ENCODE measurements at places on chromosomes 1 and 21. TPM values are rescaled to one million over a fixed set of nuclear protein-coding genes. Genes with fewer than 3 reads are reported as not detected.
A peak's percentile ranks its signal among the peaks of the same experiment; 100 is the strongest.

DNA sequence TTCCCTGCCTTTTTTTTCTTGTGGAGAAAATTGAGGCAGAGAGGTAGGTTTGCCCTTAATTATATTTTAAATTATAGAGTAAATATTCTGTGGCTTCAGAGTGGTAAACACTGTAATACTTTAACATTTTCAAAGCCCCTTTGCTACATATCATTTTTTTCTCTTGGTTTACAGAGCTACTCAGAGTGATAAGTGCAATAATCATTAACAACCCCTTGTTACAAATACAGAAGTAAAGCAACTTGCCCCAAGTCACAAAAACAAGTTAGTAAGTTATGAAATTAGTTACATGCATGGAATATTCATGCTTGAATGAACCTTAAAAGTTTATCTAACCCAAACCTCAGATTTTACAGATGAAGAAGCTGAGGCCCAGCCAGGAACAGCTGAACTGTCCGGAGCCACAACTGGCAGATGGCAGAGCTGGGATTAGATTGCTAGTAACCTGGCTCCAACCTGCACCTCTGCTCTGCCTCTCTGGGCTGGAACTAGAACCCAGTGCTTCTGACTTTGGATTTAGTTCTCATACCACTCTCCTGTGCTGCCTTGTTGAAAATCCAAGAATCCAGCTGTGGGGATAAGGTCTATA is 48.7 kb downstream of the TNN start:
- no peak for DNase-seq

DNA sequence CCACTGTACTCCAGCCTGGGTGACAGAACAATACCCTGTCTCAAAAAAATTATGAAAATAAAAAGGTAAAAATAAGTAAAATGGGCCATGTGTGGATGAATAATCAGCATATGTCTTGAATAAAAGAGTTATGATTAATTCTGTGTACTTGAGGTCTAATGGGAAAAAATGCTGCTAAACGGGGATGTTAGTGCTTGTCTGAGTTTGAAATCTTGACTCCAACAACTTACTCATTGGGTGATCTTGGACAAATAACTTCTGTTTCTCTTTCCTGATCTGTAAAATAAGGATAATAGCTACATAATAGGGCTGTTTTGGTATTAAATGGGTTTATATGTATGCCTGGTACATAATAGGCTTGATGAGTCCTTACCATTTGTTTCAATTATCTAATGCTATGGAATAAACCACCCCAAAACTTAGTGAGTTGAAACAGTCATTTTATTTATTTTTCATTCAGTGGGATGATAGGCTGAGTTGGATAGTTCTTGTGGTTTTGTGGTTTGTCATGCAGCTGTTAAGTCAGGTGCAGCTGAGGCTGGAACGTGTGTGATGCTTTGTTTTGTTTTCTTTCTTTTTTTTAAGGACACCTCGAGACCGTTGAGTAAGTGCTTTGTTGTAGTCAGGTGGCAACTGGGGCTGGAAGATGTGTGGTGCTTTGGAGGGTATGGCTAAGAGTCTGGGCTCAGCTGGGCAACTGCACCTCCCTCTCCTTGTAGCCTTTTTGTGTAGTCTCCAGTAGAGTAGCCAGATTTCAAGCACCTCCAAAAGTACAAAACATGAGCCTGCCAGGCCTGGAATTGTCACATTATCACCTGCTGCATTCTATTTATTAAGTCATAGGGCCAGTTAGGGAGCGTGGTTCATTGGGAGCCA is 4.9 kb downstream of the MDM4 start:
- no peak for DNase-seq

DNA sequence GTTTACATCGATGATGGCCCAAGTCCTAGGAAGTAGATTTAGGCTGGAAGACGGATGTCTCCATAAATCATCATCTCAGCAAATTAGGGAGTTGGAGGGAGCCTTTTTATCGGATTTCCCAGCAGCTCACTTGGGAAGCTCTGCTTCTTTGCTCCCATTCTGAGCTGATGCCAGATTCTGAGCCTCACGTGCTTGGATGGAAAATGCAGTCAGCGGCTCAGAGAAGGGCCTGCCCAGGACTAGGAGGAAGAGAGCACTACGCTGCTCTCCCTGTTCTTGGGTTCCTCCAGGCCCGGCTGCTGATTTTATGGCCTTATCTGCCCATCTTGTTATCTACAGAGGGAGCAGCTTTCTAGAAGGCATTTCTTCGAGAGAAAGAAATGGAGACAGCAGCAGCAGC is 42.0 kb downstream of the UBIAD1 start:
- DNase-seq = no peak

DNA sequence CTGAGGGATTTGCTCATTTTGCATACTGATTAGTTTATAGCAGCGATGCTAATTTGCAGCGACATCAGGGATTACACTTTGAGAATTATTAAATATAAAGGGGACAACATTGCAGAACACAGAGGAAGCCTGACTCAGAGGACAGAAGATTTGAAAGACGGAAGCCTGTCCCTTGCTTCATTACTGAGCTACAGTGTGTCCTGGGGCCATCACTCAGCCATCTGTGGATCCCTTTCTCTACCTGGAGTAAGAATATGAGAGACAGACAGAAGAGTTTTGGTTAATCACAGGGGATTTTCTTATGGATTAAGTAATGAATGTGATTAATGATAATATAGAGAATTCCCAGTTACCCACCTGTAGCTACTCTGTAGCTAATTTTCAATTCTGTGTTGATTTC is 134.7 kb downstream of the DISC1 start:
- no peak for DNase-seq

DNA sequence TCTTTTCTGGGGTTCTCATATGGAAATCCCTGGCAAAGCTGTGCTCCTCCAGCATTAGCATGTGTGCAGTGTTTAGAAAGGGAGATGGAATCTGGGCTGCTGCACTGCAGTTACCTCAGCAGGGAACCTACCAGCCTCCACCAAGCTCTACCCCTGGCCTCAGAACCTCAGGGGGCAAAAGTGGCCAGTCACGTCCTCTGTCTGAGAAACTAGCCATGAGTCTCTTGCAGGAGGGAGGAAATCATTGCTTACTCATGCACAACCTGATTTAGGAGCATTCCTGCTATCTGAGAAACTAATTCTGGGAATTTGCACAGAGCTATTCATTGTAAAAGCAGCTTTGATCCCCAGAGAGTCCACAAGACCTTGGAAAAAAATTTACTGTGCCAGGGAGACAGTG is 80.6 kb upstream of the IPO9 start:
- no peak for DNase-seq

DNA sequence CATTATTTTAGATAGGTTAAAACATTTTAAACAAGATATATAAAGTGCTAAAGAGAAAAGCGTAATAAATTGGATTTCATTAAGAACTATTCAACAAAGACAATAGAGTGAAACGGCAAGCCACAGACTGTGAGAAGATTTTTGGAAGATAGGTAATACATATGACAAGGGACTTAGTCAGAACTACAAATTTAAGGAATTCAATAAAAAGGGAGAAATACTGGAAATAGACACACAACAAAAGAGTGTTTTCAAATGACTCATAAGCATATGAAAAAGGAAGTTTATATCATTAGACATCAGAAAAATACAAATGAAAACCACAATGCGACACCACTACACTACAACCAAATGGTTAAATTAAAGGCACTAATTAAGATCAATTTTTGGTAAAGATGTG is 90.5 kb downstream of the GDAP2 start:
- no peak for DNase-seq

GRCh38 chr1:106344494-106344893 is 712.0 kb upstream of the PRMT6 start:
- DNase-seq = no peak

GRCh38 chr1:38834937-38835827 is 24.4 kb downstream of the RRAGC start:
- DNase-seq = no peak

- no peak for DNase-seq
These were observed 11.3 kb upstream of the HEATR1 start for GRCh38 chr1:236615399-236616148.

DNA sequence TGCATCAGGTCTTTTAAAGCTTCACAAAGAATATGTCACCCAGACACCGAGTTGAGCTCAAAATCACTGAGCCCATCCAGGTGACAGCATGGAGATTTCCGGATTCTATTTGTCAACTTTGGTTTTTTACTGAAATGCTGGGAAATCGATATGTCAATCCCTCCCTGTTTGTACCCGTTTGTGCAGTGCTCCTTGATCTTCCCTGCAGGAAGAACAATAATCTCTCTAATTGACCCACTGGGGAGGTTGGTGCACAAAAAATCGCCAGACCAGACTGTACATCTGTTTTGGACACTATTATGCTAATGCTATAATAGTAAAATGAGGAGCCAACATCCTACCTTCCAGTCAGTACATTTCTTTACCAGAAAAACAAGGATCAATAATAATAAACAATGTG is 1.8 kb downstream of the BARHL2 start:
- DNase-seq = no peak

DNA sequence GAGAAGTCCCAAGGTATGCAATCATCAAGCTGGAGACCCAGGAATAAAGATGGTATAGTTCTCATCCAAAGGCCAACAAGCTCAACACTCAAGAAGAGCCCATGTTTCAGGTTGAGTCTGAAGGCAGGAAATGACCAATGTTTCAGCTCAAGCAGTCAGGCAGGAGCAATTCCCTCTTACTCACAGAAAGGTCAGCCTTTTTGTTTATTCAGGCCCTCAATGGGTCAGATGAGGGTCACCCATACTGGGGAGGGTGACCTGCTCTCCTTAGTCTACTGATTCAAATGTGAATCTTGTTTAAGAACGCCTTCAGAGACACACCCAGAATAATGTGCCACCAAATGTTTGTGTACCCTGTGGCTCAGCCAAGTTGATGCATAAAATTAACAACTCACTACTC is 262.4 kb downstream of the USP25 start:
- no peak for DNase-seq

- DNase-seq = no peak
These were observed 302.0 kb downstream of the SIPA1L2 start for GRCh38 chr1:232327899-232328298.

GRCh38 chr1:52795464-52795863 is 47.1 kb upstream of the ZYG11A start:
- no peak for DNase-seq

DNA sequence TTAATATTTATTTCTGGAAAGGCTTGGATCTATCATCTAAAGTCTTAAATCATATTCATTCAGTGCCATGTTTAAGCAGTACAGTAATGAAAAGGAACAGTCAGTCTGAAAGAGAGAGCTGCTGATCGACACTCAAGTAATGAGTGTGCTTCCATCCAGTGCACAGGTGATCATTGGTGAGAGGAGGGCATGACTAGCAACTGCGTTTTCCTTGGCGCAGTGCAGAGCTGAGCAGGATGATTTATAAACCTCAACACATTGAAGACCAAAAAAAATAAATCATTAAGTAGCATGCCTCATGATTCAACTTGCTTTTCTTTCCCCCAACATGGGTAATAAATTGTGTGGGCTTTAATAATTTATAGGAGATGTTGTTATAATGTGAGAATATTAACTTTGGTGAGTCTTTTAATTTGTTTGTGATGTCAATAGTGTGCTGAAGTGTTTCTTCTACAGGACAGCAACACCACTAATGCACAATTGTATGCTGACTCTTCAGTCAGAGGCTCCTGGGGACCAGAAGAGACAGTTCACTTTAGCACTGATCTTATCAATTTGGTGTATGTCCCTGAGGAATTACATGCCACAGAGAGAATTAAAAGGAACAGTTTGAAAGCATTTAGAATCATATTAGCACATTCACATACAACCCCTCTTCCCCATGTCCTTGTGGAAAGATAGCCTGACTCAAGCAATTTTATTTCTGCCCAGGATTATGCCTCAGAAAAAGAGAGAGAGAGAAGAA is 199.7 kb upstream of the ADGRL2 start:
- DNase-seq = no peak

- DNase-seq = no peak
These were observed 19.3 kb upstream of the KLHDC8A start for GRCh38 chr1:205375835-205376545.

DNA sequence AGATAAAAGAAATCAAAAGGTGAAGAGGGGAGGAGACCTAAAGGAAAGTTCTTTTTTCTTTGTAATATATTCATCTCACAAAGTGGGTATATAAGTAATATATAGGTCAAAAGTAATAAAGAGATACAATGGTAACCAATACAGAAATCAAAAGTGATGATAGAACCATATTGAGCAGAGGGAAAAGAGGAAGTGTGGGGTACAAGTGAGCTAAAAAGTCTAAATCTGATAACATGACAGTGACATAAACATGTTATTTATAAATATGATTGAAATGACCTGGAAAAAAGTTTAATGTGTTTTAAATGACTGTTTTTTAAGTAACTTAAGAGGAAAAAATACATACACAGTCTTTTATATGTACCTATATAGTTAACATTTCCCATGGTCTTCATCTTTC is 70.5 kb downstream of the MRPL39 start:
- DNase-seq = no peak

- DNase-seq = no peak
These were observed 9.5 kb downstream of the ASB17 start for GRCh38 chr1:75922698-75923097.

GRCh38 chr1:231931146-231931545 is 304.6 kb downstream of the DISC1 start:
- DNase-seq = no peak

- no peak for DNase-seq
These were observed 56.8 kb downstream of the ZBTB17 start for GRCh38 chr1:15918962-15919715.

DNA sequence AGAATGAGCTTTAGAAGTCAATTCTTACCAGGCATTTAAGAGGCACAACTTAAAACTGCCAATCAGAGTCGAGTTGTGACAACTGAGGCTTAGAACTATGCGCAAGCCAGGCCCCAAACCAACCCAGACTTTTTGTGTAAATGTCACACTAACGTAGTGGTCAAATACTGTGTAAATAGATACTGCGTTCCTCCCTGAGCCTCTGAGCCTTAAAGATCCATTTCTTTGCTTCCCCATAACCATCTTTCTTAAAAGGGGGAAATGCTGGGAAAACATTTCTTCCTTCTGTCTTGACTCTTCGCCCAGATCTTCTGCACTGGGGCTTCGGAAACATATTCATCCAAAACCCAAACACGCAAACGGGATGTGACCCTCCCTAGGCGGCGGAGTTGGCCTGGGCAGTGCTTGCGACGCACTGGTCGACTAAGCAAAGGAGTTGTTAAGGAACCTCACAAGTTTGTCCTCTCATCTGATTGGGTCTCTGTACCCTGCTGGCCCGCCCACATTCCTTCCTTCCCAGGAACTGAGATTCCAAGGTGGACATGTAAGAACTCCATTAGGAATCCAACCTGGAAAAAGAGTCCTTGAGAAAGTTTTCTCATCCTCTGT is 2.6 kb downstream of the ADAMTS5 start:
- DNase-seq = peak; percentile 17

GRCh38 chr21:34073749-34074282 is 438 bp downstream of the MRPS6 start:
- no peak for DNase-seq

GRCh38 chr1:115469703-115470476 is 131.8 kb upstream of the NGF start:
- DNase-seq = no peak

The HPDL gene
- 0.31 TPM for total RNA-seq

The KCNK2 gene
- 2.1 TPM for total RNA-seq

The NPR1 gene
- total RNA-seq = 6.9 TPM

The CHRNB2 gene
- total RNA-seq = 0.76 TPM

The CRYAA gene
- total RNA-seq = not detected

The TRIM46 gene
- total RNA-seq = 0.43 TPM

The LCE2A gene
- total RNA-seq = not detected

The CD46 gene
- total RNA-seq = 172 TPM

The BECN2 gene
- not detected for total RNA-seq

The GRHL3 gene
- total RNA-seq = 0.75 TPM

The NTPCR gene
- total RNA-seq = 21.7 TPM

The GBP2 gene
- 11.3 TPM for total RNA-seq

The OR6K3 gene
- total RNA-seq = not detected

The ARID4B gene
- 14.7 TPM for total RNA-seq

The TRPM2 gene
- 0.51 TPM for total RNA-seq

The S1PR1 gene
- 5.9 TPM for total RNA-seq

The LCE1C gene
- total RNA-seq = not detected
